ENCODE measurements at places on chromosomes 16 and 17.

GRCh38 chr17:77191244-77191643 is 50.5 kb downstream of the SEC14L1 start:
- no peak for DNase-seq

- no peak for DNase-seq
Measured at GRCh38 chr16:4386451-4386805, 14.8 kb downstream of the VASN start.

DNA sequence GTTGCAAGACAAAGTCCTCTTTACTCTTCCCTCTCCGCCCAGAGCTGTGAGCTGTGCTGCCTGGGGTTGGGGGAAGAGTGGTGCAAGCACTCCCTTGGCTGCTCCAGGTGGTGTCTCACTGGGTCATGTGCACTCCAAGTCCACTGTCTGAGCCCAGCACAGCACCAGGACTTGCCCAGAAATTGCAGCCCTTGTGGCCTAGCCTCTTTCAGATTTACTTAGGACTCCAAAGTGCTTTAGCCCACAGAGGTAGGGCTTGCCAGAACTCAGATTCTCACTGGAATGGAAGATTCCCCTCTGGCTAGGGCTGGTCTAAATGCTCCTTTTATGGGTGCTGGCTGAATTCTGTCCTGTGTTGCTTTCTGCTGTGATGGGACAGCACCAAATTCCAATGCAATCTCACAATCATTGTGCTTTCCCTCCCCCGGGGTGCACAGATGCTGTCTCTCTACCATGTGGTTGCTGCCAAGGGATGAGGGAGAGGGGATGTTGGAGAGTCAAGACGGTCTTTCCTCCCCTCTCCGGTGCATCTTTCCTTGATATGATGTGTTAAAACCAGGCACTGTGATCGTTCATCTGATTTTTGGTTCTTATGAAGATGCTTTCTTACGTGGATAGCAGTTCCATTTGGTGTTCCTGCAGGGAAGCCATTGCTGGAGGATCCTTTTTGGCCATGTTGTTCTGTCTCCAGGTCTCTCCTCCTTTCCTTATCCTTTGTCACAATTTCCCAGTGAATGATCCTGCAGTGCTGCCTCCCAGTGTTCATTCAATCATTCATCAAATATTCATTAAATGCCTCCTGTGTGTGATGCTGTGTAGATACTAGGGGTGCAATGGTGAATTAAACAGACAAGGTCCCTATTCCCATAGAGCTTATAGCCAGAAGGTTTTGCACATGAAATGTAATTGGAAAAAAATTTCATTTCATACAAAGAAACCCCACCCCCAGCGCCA is 216.3 kb downstream of the SPECC1 start:
- no peak for DNase-seq

- no peak for DNase-seq
Measured at GRCh38 chr17:46001390-46002310, 2.6 kb downstream of the STH start.

DNA sequence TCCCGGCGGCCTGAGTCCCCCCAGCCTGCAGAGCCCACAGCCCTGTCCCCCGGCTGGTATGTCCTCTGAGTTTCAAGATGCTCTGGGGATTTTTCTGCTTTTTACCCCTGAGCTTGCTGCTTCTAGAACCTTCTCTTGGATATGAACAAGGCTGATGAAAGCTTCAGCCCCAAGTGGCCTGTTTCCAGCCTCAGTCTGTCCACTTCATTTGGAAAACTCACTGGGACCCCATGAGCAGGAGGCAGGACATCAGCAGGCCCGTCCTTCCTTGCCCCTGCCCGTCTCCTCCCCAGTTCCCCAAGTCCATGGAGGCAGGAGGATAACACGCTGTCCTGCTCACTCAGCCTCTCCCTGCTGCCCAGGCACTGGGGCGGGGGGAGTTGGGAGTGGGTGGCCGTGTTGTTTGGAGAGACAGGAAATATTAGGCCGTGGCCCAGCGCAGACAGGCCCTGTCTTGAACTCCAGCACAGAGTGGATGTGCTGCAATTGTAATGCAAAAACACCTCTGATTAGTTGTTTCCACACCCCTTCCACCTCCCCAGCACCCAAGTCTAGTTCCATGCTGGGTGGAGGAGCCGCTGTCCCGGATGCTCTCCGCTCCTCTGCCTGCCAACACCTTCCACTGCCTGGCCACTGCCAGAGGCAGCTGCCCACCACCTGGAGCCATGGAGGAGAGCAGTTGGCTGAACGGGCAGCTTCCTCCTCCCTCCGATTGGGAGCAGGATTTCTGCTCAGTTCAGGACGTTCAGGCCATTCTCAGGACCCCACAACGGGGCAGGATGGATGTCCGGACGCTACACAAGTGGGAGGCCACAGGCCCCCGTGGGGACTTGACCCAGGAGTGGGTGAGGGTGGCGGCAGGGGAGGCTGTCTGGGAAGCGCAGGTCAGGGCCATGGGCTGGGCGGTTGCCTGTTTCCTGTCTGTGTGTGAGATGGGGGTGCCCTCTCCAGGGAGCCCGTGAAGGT is 216.9 kb upstream of the GSE1 start:
- DNase-seq = no peak

GRCh38 chr16:15899538-15900100 is 11.2 kb upstream of the CEP20 start:
- DNase-seq = peak; percentile 38

DNA sequence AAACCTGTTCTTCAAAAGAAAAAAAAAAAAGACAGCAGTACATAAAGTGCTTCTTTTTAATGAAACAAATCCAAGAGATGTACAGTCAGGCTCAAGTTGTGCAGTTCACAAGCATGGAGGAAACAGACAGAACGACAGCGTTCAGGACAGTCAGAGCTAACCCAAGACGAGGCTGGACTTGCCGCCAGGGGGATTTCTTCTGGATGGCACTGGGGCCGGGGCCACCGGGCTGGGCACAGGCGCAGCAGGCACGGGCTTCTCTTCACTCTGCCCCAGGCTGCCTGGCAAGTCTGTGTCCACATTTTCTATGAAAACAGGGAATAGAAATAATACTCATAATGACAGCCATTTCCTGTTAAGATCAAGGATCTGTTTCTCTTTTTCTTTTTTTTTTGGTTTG is 4.4 kb upstream of the NT5C start:
- no peak for DNase-seq

Measured in stimulated activated CD4-positive, alpha-beta T cell treated with anti-CD3 and anti-CD28 coated beads, Interleukin-12 subunit alpha, Interleukin-12 subunit beta, amount 100 ng/mL, for 24 hours (primary cell).